Activated naive CD8-positive, alpha-beta T cell treated with anti-CD3 and anti-CD28 coated beads, Interleukin-2, amount 10 ng/mL, durations not matched to agents 7 days and 5 days (primary cell): ENCODE measurements at places on chromosomes 12 and 14.
A peak's percentile ranks its signal among the peaks of the same experiment; 100 is the strongest.

- peak overlapping the region; percentile 51 for H3K4me3 ChIP-seq
- peaks cover 16% of the 10 kb centered on the region for H3K4me1 ChIP-seq
- peaks cover 22% of the 10 kb centered on the region for H3K36me3 ChIP-seq
- H3K27ac ChIP-seq, result peak overlapping the region; percentile 65
- no peak for DNase-seq
Measured at GRCh38 chr14:103332143-103332919, 1.7 kb upstream of the EIF5 start.

DNA sequence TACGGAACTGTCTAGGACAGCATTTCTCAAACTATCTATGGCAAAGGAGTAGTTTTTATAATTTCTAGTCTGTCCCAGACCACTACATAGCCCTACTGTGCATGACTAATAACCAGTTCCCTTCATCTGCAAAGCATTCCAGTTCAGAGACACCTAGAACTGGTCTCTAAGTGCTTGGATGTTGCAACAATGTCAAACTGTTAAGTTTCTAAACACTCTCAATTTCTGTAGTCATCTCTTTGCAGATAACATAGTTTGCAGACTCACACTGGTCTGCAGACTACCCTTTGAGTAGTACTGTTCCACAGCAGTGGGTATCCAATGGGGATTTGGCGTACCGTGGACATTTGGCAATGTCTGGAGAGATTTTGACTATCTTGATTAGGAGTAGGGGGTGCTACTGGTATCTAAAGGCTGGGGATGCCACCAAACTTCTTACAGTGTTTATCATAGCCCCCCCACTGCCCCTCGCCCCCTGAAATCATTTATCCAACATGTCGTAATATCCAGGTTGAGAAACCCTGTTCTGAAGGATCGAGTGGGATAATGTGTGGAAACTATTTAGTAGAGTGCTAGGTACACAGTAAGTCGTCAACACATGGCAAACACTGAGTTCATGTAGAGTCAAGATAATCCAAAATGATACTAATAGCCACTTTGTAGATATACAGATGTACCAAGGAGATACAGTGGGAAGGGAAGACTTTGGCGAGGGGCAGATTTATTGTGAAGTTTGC is 1.7 kb downstream of the C12orf76 start:
- peaks cover 7% of the 10 kb centered on the region for H3K36me3 ChIP-seq
- no peaks in the 10 kb centered on the region for H3K27me3 ChIP-seq
- peaks cover 32% of the 10 kb centered on the region for H3K4me1 ChIP-seq
- no peak for DNase-seq
- peak overlapping the region; percentile 55 for H3K4me3 ChIP-seq

DNA sequence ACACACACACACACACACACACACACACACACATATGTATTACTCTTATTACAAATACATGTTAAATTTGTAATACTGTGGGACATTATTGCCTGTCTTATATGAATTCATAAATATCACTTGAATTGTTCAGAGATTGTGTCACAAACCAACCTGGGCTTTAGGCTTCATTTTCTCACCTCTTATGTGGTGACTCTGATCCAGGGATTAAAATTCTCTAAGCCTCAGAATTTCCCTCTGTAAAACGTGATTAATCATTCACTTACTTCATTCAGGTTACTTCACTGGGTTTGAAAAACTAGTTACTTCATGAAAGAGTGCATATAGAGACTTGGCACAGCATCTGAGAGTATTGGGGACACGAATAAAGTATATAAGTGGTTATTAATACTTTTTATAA is 240.3 kb upstream of the PDZRN4 start:
- no peaks in the 10 kb centered on the region for H3K27me3 ChIP-seq
- no peak for DNase-seq
- no peak overlapping the region for H3K4me3 ChIP-seq

- H3K27me3 ChIP-seq, result no peaks in the 10 kb centered on the region
- no peaks in the 10 kb centered on the region for H3K36me3 ChIP-seq
- no peak for DNase-seq
- H3K27ac ChIP-seq, result no peak overlapping the region
Measured at GRCh38 chr12:6114476-6114870, 10.0 kb downstream of the VWF start.

DNA sequence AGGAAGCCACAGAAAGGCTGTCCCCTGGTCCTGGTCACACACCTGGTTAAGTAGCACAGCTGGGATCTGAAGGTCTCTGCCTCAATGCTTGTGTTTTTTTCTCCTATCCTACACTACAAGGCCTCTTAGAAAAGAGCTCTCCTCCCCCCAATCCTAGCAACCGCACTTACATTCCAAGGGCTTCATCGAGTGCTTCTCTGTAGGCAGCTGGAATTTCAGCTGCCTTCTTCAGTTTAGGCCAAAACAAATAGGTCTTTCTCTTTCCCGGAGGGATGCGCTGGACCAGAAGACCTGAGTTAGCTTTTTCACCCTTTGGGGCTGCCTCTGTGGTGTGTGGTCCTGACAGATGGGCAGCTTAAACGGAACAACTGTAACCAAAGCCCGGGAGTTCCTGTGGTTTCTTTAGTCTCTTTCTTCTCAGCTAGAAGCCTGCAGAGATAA is 109.7 kb downstream of the GPATCH2L start:
- DNase-seq, result no peak
- H3K36me3 ChIP-seq, result no peaks in the 10 kb centered on the region
- H3K27me3 ChIP-seq, result peaks cover 3% of the 10 kb centered on the region

DNA sequence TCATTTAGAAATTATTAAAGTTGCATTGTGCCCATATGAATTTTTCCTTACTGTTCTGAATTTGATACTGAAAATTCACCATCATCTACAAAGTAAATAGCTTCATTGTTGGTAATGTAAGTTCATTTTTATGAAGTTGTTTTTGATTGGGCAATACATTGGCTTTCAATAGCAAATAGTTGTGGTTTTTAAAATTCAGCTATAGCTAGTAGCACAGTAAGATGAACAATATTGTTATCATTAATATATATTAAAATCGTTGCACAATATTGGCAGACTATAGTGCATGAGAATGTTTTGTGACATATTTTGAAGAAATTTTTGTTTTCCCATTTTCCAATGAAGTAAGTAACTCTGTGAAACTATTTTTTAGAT is 575.0 kb downstream of the PRKD1 start:
- H3K27me3 ChIP-seq, result no peaks in the 10 kb centered on the region
- no peaks in the 10 kb centered on the region for H3K36me3 ChIP-seq
- no peak overlapping the region for H3K4me3 ChIP-seq
- H3K4me1 ChIP-seq, result no peaks in the 10 kb centered on the region

DNA sequence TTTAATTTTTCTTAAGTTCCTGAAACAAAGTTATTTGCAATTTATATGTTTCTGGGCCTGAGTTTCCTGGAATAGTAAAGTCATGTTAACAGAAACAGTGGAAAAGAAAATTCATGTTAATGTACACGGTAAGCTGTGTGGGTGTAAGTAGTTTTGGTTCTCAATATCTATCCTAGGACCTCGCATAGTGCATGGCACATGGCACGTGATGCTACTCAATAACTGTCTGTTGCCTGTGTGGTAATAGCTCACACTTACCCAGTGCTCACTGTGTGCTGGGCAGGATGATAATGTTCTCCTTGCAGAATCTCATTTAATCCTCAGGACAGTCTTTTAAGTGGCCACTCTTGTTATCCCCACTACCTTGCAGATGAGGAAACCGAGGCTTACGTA is 100.7 kb downstream of the DUSP16 start:
- no peak overlapping the region for H3K4me3 ChIP-seq
- DNase-seq, result no peak
- H3K27ac ChIP-seq, result peak overlapping the region; percentile 50
- no peaks in the 10 kb centered on the region for H3K27me3 ChIP-seq
- peaks cover 10% of the 10 kb centered on the region for H3K36me3 ChIP-seq

GRCh38 chr14:40119765-40120164 is 687.5 kb upstream of the FBXO33 start:
- no peak overlapping the region for H3K4me3 ChIP-seq
- H3K27ac ChIP-seq, result no peak overlapping the region
- H3K4me1 ChIP-seq, result no peaks in the 10 kb centered on the region
- H3K27me3 ChIP-seq, result no peaks in the 10 kb centered on the region
